ENCODE measurements at places on chromosomes 13 and 19. TPM values are rescaled to one million over a fixed set of nuclear protein-coding genes. Genes with fewer than 3 reads are reported as not detected.

GRCh38 chr19:32877323-32877912 is 7.9 kb upstream of the SLC7A9 start:
- DNase-seq = no peak

GRCh38 chr19:45186509-45187334 is 8.1 kb downstream of the BLOC1S3 start:
- DNase-seq = no peak

DNA sequence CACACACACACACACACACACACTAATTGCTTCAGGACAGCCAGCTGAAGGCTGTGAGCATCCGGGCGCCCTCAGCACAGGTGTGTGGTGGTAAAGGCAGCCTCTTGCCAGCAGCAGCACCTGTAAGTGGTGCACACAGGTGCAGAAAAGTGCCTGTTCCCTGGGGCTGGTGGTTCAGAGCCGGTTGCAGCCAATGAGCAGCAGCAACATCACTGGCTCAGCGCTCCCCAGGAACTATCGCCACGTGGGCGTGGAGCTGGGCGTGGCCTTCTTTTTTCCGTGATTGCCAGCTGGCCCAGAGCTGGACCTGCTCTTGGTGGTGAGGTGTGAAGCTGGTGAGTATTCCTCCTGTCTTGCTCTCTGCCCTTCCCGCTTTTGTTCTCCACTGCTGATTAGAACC is at the start of gene NLRP5:
Gene NLRP5 (plus strand): TSS at position 289 of the 400 bp plus-strand sequence.
- DNase-seq = no peak

Gene DACH1
- polyA plus RNA-seq = 0.01 TPM

Gene TTC9B
- polyA plus RNA-seq = not detected

DNA sequence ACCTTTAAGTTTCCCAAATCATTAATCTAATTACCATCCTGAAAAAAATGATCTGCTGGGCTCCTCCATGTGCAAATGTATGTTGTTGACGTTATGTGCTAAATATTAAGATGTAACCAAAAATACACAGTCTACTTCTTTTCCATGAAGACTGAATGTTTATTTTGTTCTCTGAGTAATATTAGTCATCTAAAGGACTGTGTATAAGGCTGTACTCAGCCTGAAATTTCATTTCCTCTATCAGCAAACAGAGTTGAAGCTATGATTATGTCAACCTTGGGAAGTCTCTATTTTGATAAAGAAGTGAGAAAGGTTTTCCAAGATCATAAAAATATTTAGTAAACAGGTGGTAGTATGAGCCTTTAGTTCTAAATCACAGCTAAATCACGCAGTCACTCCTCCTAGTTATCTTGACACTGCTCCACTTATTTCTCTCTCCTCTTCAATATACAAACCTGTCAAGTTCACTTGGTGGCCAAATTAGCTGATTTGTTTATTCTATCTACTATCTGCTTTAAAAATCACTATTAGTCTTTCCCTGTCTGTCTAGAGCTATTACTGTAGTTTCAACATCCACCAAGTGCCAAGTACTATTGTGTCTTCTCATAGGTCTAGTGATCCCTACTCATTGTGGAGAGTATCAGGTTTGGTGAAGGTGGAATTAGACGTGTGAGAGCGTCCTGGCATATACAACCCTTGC is 211.7 kb upstream of the STARD13 start:
- no peak for DNase-seq

GRCh38 chr13:110398564-110399507 is 91.8 kb downstream of the COL4A2 start:
- no peak for DNase-seq

Measured in BJ (cell line).